Spleen (tissue), 13 donors: ENCODE measurements at places on chromosomes 5 and 9. TPM values are rescaled to one million over a fixed set of nuclear protein-coding genes. Genes with fewer than 3 reads are reported as not detected.

GRCh38 chr5:98783051-98783649 lies 9.7 kb downstream of the RGMB start:
- H3K27ac ChIP-seq = no peak overlapping the region
- H3K4me3 ChIP-seq = no peak overlapping the region
- peaks cover 13% of the 10 kb centered on the region for H3K36me3 ChIP-seq

DNA sequence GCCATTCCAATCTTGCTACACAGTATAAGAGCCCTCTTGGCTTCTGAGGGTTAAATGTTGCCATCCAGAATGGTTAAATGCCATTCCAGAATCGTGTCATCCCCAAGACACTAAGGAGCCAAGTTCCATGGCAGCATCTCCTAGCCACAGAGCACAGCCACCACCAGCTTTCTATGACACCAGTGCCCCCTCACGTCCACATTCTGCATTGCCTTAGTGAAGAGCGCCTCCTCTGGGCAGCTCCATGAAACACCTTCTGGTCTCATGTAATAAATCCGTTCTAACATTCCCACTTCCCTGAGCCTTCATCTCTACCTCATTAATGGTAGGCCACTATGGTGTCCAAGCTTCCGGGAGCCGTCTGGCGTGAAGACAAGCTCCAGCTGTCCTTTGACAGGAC lies 12.4 kb downstream of the CBY3 start:
- H3K36me3 ChIP-seq = peaks cover 12% of the 10 kb centered on the region
- no peak for DNase-seq
- no peak overlapping the region for H3K4me3 ChIP-seq
- no peak overlapping the region for H3K27ac ChIP-seq
- H3K27me3 ChIP-seq = no peaks in the 10 kb centered on the region

GRCh38 chr5:180636403-180637075 lies 12.9 kb downstream of the FLT4 start:
- peak; percentile 54 for DNase-seq
- H3K27me3 ChIP-seq = no peaks in the 10 kb centered on the region
- no peak overlapping the region for H3K27ac ChIP-seq
- peaks cover 34% of the 10 kb centered on the region for H3K4me1 ChIP-seq

- no peaks in the 10 kb centered on the region for H3K4me1 ChIP-seq
- DNase-seq = no peak
- H3K4me3 ChIP-seq = no peak overlapping the region
- no peaks in the 10 kb centered on the region for H3K36me3 ChIP-seq
These were observed 496.9 kb downstream of the AGTPBP1 start for GRCh38 chr9:85244856-85245255.

DNA sequence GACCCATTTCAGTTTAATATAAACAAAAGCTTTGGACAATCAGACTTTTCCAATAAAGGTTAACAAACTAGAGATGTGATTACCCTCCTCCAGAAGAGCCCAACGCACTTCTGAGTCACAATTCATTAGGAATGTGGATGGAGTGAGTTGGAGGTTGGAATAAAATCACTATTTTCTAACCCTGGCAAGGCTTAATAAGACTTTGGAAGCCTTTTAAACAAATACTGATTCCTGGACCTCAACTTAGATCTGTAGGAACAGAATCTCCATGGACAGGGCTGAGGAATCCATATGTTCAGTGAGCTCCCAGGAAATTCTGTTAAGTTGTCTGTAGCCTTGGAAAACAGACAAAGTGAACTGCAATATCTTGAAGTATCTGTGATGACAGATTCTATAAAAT lies 233.5 kb upstream of the ELL2 start:
- DNase-seq = no peak
- no peak overlapping the region for H3K4me3 ChIP-seq
- H3K36me3 ChIP-seq = no peaks in the 10 kb centered on the region
- no peaks in the 10 kb centered on the region for H3K27me3 ChIP-seq
- no peaks in the 10 kb centered on the region for H3K4me1 ChIP-seq
- no peak overlapping the region for H3K27ac ChIP-seq

Gene POLR3G
- polyA plus RNA-seq = 1.5 TPM

DNA sequence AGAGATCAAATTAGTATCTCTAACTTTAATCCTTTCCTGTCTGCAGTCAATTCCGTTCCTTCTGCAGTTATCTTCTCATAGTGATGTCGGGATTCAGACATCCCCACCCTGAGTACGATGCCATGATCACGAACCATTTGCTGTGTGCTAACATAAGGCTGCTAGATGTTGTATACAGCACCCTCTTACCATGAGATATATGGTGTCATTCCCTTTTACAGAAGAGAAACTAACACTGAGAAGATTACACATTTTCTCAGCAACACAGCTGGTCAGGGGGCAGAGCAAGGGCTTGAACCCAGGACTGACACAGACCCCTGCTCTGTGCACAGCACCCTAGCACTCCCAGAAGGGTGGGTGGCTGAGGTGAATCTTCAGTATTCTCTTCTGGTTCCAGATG lies 46.9 kb upstream of the HSD17B4 start:
- DNase-seq = no peak
- no peak overlapping the region for H3K4me3 ChIP-seq
- no peaks in the 10 kb centered on the region for H3K36me3 ChIP-seq
- H3K4me1 ChIP-seq = peaks cover 57% of the 10 kb centered on the region

GRCh38 chr5:83406906-83407305 lies 64.6 kb upstream of the VCAN start:
- H3K36me3 ChIP-seq = no peaks in the 10 kb centered on the region
- H3K27ac ChIP-seq = no peak overlapping the region
- H3K4me3 ChIP-seq = no peak overlapping the region
- no peaks in the 10 kb centered on the region for H3K4me1 ChIP-seq
- DNase-seq = no peak
- H3K27me3 ChIP-seq = no peaks in the 10 kb centered on the region

Gene HDHD3
- 17.2 TPM for polyA plus RNA-seq

DNA sequence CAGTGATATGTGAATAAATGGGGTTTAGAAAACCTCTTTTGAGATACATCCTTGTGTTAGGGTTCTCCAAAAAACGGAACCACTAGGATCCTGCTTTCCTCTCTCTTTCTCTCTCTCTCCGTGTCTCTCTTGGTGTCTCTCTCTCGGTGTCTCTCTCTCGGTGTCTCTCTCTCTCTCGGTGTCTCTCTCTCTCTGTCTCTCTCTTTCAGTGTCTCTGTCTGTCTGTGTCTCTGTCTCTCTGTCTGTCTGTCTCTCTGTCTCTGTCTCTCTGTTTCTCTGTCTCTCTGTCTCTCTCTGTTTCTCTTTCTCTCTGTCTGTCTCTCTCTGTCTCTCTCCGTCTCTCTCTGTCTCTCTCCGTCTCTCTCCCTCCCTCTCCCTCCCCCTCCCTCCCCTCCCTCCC lies 7.8 kb upstream of the TEX48 start:
- no peaks in the 10 kb centered on the region for H3K36me3 ChIP-seq
- H3K4me1 ChIP-seq = no peaks in the 10 kb centered on the region
- no peak overlapping the region for H3K4me3 ChIP-seq
- no peak for DNase-seq

DNA sequence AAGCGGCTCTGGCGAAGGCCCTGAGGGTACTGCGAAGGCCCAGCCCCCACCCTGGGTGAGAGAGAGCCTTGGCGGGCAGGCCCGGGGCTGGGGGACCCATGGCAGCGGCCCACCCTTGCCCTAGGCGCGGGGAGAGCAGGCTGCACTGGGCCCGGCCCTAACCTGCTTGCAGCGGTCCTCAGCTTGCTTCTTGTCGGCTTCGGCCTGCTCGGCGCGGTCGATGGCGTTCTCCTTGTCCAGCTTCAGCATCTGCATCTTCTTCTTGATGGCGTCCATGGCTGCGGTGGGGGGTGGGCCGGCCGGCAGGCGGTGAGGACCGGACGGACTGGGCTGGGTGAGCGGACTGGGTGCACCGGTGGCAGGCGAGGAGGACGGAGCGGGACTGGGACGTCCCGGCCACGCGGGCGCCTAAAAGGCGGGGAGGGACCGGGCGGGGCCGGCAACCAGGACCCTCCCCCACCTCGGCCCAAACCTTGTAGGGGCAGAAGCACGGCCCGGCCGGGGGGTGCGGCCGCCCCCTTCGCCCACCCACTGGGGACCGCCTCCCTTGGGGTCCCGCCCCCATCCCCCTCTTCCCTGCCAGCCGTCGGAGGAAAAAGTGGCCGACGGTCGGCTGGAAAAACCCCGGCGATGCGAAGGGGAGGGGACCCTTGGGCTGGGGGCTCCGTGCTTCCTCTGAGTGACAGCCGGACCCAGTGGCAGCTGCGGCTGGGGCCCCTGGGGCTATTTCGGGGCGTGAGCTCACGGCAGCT lies at the start of gene TPM2:
TSS of gene TPM2 (minus strand) at position 384 of the 752 bp plus-strand sequence. CDS start at position 276, 108 bp downstream.
- H3K4me3 ChIP-seq = peak within 1 kb of the TSS; percentile 55
- no peaks in the 10 kb centered on the region for H3K27me3 ChIP-seq
- peaks cover 64% of the 10 kb centered on the region for H3K4me1 ChIP-seq
- peak within 1 kb of the TSS; percentile 84 for H3K27ac ChIP-seq

Gene COL15A1
- 0.33 TPM for polyA plus RNA-seq

Gene ADGRD2
- polyA plus RNA-seq = not detected

GRCh38 chr5:118616281-118616680 lies 372.1 kb downstream of the DTWD2 start:
- H3K27ac ChIP-seq = no peak overlapping the region
- H3K27me3 ChIP-seq = no peaks in the 10 kb centered on the region

Gene AGXT2
- polyA plus RNA-seq = not detected
